ENCODE measurements at places on chromosomes 3 and 15. TPM values are rescaled to one million over a fixed set of nuclear protein-coding genes. Genes with fewer than 3 reads are reported as not detected.

- DNase-seq, result no peak
Observed at GRCh38 chr3:187186375-187186774, 10.9 kb upstream of the RTP1 start.

DNA sequence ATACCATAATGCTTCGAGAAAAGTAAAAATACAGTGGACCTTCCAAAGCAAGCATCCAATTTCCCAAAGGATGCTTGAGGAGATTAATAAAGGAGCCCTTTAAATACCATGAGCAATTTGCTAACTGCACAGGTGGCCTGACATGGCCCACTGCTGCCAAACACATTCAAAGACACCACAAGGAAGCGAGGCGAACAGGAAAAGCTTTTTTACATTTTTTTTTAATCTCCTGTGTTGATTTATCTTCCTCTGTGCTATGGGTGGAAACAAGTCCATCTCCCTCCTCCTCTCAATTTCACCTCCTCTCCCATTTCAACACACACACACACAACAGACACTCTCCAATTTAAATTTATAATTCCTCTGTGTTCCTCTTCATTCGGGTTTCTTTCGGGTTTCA is 243.4 kb downstream of the IGSF11 start:
- DNase-seq, result no peak

The REC114 gene
- polyA plus RNA-seq, result not detected

The KIAA1143 gene
- polyA plus RNA-seq, result 62.1 TPM

DNA sequence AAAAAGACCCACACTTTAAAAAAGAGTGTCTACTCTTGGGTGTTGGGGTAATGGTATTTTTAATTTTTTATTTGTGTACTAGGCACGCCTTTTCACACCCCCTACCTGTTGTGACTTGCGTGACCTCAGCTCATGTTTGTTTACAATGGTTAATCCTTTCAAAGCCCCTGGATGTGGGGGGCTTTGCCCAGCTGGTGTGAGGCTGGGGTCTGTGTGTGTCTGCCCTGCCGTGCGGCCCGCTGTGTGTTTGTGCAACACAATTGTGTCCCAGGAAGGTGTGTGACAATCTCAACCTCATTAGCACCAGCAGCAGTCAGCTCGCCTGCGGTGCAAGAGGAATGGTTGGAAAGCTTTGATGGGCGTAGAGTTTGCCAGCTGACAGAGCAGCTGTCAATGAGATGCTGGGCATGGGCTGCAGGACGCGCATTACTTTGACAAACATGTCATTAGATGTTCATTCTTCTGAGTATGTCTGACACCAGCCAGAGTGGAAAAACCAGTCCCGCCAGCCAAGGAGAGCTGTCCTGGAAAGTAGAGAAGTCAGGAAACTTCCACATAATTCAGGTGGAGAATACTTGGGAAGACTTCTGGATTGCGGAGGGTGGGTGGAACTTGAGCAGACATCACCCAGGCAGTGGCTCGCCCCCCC is 9.6 kb downstream of the LRRK1 start:
- no peak for DNase-seq

GRCh38 chr3:41715376-41715775 is 246.5 kb downstream of the ULK4 start:
- no peak for DNase-seq

DNA sequence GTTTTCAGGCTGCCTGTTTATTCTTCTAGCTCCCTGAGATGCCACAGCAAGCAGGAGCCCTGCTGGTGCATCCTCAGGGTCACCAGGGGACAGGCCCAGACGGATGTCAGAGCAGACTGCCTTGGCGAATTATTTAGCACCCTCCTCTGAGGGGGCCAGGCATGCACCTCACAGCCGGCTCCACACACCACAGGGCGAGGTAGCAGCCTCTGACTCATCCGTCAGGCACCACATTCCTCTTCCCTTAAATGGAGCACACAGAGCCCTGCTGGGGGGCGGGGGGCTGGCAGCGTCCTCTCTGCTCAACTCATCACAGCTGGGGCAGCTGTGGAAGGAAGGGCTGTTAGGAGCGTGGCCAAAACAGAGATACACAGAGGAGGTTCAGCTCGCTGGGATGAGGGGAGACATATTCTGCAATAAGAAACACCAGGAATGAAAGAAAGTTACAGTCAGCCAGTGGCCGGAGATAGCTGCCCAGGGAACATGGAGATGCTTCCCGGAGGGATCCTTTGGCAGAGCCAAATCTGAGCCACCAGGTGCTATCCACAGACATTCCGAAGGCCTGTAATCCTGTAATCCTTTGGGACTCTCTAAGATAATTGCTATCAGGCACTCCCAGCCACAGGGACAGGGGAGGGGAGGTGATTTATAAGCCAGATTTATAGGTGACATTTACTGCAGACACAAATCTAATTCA is 13.9 kb upstream of the PRICKLE2 start:
- no peak for DNase-seq

- DNase-seq, result no peak
Observed at GRCh38 chr3:169034401-169034800, 629.1 kb downstream of the MECOM start.

- DNase-seq, result no peak
Observed at GRCh38 chr3:13513913-13514517, 33.9 kb downstream of the HDAC11 start.

The STRA6 gene
- polyA plus RNA-seq, result 41.7 TPM

The FAM162A gene
- polyA plus RNA-seq, result 62.2 TPM

The PDE12 gene
- 14.3 TPM for polyA plus RNA-seq

DNA sequence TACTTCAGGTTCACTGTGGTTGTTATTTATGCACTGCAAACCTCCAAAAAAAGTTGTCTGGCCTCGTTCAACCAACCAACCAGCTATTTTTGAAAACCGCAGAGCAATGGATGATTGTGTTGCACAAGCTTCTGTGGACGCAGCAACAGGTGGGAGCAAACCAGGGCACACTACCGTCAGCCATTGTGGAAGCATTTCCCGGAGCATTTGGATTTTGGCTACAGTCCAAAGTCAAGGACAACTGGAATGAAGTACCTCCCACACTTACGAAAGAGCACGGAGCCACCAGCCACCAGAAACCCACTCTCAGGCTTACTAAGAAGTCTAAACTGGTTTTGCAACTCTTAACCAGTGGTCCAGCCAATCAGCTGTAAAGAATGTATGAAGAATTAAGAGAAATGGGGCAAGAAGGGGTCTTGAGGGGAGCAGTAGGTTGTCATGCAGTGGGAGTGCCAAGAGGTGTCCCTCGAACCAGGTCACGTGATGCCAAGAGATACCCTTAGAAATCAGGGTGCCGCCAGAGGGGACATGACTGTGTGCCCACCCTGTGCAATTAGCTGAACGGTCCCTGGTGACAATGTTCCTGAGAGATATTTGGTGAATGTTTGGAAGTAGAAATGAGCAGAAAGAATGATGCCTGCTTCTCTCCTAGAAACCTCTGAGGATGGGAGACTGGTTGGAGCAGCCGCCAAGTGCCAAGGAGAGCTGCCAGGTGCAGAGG is 68.9 kb upstream of the PCSK6 start:
- peak; percentile 14 for DNase-seq

DNA sequence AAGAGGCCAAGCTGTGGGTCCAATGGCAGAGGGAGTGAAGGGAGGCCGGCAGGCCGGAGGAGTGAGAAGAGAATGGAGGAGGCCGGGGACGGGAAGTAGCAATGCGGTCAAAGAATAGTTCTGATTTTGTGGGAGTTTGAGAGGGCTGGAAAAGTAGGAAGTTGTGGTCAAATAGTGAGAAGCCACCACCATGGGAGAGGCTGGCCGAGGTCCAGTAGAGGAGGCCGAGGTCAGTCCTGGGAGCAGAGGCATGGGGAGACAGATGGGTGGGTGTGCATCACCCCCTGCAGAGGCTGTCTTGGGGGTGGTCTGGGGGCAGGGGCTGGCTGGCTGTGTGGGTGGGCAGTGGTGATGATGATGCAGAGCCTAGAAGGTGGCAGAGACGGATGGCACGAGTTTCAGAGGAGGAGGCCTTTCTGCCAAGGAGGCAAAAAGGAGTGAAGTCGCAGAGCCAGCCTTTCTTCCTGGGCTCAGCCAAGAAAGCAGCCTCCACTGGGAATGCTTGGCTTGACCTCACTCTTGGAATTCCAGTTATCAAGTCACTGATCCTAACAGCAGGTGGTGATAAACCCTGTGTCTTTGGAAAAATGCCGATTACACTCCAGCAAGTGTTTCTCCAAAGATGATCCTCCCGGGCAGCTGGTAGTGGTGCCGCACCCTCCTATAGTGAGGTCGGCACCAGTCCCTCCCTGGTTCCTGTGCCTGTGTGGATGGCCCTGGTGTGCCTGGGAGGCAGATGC is 57.3 kb downstream of the ARNT2 start:
- DNase-seq, result no peak

DNA sequence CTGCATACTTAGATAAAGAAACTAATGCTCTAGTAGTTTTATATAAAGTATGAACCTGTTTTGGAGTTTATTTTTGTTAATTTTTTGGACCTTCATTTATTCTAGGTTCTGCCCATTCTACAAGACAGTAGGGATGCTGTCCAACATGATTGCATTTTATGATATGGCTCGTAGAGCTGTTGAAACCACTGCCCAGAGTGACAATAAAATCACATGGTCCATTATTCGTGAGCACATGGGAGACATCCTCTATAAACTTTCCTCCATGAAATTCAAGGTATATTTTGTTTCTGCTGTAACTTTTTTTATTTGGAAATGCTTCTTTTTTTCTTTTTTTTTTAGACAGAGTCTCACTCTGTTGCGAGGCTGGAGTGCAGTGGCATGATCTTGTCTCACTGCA is 33.3 kb upstream of the GRAMD1C start:
- no peak for DNase-seq

The GUCA1C gene
- 0.52 TPM for polyA plus RNA-seq

- no peak for DNase-seq
Observed at GRCh38 chr3:183524476-183524875, 31.0 kb downstream of the KLHL6 start.

- DNase-seq, result no peak
Observed at GRCh38 chr15:70827721-70828120, 26.2 kb downstream of the LARP6 start.

GRCh38 chr3:37540786-37541185 is 320.9 kb upstream of the CTDSPL start:
- DNase-seq, result no peak

- no peak for DNase-seq
Observed at GRCh38 chr3:98038876-98039275, 3.8 kb upstream of the GABRR3 start.

The GRAMD2A gene
- 10.6 TPM for polyA plus RNA-seq

The PCCB gene
- polyA plus RNA-seq, result 73.9 TPM

DNA sequence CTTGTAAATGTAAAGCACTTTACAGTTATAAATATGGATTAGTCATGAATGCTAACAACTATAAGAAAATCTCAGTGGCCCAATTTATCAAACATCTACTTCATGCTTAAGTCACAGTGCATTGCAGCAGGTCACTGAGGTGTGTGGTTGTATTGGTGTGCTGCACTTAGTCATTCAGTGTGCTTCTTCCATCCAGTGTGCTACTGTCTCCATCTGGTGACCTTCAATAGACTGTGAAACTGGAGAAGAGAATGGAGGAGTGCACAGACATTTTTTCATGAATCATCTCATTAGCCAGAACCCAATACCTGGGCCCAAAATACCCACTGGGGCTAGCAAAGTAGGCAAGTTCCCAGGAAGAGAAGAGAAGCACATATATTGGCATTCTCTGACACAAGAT is 199.6 kb downstream of the SHOX2 start:
- no peak for DNase-seq

DNA sequence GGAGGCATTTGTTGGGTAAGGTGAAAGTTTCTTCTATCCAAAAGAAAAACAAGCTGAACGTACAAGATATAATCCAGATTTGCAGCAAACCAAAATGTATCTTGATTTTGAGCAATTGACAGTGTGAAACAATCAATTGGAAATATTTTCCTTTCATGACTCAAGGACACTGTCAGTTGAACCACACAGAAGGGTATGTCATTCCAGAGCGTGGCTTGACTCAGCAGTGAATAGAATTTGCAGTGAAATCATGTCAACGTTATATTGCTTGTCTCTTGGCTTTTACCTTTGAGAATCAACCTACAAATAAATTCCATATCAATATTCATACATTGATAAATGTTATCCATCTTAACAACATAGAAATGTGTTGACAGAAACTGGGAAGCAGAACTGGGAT is 78.2 kb downstream of the TM2D3 start:
- no peak for DNase-seq

- no peak for DNase-seq
Observed at GRCh38 chr3:127238602-127239001, 45.7 kb downstream of the PRR23E start.

DNA sequence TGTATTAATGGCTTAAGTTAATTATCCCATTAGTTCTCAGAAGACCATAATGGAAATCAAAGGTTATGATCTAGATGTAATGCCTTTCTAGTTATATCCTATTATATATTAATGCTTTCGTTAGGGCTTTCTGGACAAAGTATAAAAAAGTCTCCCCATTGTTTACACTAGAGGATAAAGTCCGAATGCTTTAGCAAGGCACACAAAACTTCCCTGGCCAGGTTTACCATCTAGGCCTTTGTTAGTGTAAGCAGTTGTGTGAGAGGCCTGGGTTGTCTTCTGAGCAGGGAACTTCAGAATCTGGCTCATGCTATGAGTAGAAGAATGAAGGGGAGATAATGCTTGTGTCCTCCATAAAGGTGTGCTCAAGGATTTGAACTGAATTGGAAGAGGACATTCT is 106.3 kb upstream of the MEIS2 start:
- no peak for DNase-seq

Measured in left kidney (tissue), 8 donors.